Stimulated activated CD8-positive, alpha-beta memory T cell treated with anti-CD3 and anti-CD28 coated beads, Interleukin-7, amount 100 ng/mL, for 1 hour (primary cell): ENCODE measurements at places on chromosomes 2 and 18.

GRCh38 chr2:213121690-213122089 lies 29.7 kb downstream of the IKZF2 start:
- DNase-seq = no peak

DNA sequence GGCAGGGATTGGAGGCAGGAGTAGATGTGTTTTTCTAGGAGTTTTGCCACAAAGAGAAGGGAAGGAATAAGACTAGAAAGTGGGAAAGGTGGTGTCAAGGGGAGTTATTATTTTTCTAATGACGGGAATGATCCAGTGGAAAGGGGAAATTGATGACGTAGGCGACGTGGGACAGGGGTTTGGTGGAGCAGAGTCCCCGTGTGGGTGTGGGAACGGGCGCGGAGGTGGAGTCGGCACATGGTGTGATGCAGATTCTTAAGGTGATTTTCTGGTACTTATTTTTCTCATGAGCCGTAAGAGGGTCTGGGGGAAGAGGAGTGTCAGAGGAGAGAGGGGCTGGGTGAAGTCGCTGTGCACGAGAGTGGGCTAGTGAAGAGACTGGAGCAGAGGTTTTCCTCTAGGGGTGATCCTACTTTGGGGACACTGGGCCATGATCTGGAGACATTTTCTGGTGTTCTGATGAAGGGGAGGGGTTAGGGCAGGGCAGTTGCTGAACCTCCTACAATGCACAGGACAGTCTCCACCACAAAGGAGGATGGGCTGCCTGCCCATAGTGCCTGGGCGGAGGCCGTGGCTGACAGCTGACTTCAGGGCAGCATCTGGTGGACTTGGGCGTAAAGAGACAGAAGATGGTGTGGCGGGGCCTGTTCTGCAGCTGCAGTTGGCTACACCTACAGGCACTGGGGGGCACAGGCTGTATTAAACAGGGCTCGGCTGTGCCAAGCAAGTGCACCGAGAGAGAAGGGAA lies 30.0 kb downstream of the TRAF3IP1 start:
- DNase-seq = no peak

GRCh38 chr18:8747440-8747937 lies 42.1 kb downstream of the MTCL1 start:
- no peak for DNase-seq

DNA sequence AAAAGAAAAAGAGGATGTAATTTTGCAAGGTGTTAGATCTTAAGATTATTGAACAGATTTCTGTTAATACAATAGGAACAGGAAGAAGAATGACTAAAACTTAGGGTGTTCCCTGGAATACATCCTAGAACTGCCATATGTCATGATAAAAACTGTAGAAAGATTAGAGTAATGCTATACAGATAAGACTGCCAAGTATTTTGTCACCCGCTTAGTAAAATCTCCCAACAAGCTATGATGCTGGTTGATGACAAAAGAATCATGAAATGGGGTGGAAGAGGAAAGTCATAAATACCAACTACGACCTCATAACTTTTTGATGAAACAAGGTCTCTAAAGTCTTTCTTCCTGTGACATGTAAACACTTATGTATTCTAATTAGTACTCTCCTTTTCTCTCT lies 163.6 kb upstream of the COL3A1 start:
- DNase-seq = no peak

DNA sequence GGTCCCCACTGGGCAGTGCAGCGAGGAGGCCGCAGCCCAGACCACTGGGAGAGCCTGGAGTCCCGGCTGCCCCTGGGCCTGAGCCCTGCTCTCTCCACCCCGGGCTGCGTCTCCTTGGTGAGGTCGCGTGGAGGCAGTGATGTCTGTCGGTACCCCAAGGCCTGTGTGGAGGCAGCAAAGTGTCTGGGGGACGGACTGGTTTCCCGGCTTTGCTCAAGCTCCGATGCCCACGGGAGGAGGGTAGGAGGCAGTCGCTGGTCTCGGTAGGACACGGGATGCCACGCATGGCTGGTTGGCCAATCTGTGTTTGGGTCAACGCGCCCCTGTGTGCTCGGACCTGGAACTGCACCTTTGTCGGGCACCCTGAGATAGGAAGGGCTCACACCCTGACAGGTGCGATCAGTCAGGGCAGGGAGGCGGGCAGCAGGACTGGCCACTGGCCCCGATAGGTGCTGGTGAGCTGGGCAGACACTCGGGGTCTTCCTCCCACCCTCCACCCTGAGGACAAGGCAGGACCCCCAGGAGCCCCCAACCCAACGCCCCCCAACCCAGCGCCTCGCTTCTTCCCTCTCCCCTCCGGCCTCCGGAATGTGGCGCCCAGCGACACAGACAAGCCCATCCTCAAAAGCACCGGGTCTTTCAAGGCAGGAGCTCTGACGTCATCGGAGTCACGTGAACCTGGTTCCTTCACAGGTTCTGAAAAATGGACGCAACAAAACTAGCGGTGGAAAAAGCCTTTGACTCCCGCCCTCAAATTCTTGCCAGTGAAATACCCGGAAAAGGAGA lies 288.6 kb downstream of the NDUFA10 start:
- no peak for DNase-seq

DNA sequence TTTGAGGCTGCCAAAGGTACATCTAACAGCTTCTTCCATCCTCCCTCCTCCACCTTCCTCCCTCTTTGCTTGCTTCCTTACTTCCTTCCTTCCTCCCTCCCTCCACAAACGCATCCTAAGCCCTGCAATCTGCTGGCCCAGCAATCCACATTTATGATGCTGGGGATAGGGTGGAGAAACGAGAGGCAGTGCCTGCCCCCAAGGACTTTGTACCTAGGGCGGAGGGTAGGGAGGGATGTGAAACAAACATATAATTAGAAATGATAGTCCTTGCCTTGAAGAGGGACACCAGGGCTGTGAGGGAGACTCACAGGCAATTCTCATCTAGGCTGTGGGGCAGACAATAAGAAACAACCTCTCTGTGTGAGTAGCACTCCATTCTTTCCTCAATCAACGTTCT lies 188.3 kb downstream of the ANKRD30B start:
- DNase-seq = no peak

DNA sequence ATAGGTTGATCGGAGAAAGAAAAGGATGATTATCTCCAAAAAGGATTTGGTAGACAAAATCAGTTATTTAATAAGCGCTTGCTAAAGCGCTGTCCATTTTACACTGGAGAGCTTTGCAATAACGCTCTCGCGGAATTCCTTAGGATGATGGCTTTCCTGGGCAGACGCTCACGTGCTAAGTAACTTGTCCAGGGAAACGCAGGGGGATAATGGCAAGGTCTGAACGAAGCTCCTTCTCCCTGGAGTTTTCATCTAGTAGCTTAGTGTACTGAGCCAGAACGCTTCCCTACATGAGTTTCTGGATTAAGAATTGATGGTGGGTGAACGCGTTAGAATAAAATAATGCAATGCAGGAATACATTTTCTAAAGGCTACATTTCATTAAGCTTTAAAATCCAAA lies 739.5 kb upstream of the SALL3 start:
- DNase-seq = no peak

DNA sequence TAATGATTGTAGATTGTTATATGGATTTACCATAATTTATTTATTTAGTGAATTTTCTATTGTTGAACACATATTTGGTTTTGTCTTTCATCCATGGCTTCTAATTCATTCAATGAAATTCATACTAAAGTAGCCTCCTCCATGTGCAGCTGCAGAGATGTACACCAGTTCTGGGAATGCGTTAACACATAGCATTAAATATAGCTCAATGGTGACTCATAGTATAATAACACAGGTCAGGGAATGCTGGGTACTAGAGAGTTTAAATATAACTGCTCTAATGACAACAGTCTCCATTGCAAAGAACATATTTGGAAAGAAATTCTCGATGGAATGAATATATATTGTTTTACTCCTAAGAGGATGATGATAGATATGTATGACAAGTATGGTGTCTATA lies 1190.2 kb upstream of the NRXN1 start:
- no peak for DNase-seq

- DNase-seq = no peak
Observed at GRCh38 chr2:37379881-37380296, 35.5 kb downstream of the QPCT start.

- DNase-seq = no peak
Observed at GRCh38 chr2:53752385-53752784, 15.2 kb upstream of the CHAC2 start.

DNA sequence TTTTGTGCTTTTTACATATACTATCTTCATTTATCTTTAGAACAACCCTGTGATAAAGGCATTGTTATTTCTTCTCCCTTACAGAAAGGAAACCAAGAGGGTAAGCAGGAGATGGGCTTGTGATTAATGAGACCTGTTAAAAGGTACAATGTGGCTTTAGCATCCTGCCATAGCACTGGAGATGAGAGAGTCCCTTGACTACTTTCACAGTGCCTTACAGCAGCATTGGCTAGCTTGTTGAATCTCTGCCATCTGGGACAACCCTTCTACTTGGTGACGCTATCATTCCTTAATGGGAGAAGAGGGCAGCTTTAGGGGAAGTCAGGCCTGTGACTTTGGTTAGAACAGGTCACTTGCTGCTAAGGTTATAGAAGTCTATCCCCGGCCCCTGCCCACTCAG lies 68.1 kb upstream of the LYPD6B start:
- DNase-seq = no peak

GRCh38 chr18:76505614-76506013 lies 10.6 kb upstream of the ZNF516 start:
- no peak for DNase-seq

DNA sequence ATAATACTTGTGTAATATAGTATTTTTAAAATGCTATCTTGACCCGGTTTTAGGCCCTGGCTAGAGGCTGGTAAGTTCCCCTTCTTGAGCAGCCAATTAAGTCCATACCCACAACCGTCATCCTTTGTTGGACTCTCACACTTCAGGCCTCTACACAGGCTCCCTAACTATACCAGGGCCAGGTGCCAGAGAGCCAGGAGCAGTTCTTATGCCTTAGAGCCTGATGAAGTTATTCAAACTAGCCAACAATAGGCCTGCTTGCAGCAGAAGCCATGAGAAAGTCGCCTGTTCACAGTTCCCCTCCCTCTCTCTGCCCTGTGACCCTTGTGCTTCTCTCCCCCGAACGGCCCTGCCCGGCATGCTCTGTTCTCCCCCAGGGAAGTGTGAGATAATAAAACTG lies 454.2 kb upstream of the KLHL29 start:
- no peak for DNase-seq

DNA sequence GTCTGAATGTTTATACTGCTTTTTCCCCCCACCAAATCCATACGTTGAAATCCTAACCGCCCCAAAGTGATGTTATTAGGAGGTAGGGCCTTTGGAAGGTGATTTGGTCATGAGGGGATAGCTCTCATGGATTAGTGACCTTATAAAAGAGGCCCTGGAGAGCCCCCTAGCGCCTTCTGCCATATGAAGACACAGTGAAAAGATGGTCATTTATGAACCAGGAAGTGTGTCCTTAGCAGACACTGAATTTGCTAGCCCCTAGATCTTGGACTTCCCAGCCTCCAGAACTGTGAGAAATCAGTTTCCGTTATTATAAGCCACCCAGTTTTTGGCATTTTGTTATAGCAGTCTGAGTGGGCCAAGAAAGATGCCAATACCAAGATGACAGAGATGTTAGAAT lies 7.2 kb upstream of the TSN start:
- DNase-seq = no peak

GRCh38 chr18:55337908-55338521 lies 250.0 kb downstream of the TCF4 start:
- DNase-seq = no peak

GRCh38 chr2:44789446-44789845 lies 152.1 kb upstream of the SIX3 start:
- DNase-seq = no peak

DNA sequence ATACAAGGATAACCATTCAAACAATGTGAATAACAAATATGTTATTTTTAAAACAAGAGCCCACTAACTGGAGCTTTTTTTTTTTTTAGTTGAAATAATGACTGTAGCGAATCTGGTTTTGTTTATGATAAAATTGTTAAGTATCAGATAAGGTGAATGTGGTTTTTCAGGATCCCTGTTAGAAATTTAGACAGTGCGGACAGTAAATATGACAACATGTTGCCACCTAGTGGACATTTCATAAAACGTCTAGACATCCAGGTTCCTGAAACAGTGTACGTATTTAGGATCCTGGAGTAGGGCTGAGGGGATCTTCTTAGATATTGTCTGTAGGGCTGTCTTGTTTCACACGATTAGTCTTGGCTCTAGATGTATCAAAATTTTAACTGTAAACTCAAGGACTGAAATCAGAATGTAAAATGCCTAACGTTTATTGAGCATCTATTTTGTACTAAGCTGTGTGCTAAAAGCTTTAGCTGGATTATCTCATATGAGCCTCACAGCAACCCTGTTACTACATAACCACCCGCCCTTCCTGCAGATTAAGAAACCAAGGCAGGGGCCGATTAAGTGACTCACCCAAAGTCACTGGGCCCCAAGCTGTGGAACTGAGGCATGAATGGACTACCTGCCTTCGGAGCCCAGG lies 23.9 kb upstream of the CCDC68 start:
- DNase-seq = no peak

DNA sequence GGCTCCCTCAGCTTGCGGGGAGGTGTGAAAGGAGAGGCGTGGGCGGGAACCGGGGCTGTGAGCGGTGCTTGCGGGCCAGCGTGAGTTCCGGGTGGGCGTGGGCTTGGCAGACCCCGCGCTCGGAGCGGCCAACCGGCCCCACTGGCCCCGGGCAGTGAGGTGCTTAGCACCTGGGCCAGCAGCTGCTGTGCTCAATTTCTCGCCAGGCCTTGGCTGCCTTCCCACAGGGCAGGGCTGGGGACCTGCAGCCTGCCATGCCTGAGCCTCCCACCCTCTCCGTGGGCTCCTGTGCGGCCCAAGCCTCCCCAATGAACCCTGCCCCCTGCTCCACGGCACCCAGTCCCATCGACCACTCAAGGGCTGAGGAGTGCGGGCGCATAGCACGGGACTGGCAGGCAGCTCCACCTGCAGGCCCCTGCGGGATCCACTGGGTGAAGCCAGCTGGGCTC lies 48.2 kb downstream of the RNF138 start:
- no peak for DNase-seq

- DNase-seq = no peak
Observed at GRCh38 chr2:149894226-149894625, 306.7 kb upstream of the MMADHC start.

- DNase-seq = no peak
Observed at GRCh38 chr2:98736464-98736889, 5.5 kb upstream of the MGAT4A start.

DNA sequence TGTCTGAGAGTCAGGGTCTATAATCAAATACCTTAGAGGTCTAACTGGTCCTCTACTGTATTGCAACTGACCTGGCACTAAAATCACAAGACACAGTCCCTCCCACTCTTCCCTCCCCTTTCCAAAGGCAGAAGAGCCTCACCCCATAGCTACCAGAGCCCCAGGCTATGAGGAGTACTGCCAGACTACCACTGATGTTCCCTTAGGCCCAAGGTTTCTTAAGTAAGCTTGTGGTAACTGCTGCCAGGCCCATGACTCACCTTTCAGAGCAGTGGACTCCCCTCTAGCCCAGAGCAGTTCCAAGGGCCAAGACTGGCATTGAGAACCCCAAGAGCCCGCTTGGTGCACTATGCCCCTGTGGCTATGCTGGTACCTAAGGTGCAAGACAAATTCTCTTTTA lies 1193.4 kb downstream of the DSC3 start:
- DNase-seq = no peak

DNA sequence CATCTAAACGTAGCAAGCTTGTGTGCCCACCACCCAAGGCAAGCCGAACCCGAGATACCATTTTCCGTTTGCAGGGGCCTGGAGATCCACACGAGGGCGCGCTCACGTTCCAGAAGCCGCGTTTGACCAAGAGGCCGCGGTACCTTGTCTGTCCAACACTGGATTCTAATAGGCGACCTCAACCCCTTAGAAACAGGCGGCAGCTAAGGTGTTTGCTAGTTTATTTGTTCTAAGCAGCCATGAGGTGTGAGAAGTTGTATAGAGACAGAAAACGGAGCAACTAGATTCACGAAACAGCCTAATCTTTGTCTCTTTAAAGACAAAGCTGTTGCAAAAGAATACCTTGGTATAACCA lies 4.2 kb downstream of the HOXD11 start:
- no peak for DNase-seq
